ENCODE measurements at places on chromosomes 5 and 9.

- no peak for DNase-seq
Observed at GRCh38 chr9:88535226-88536022, 446 bp downstream of the NXNL2 start.

- DNase-seq: no peak
Observed at GRCh38 chr9:111099199-111100008, 61.1 kb upstream of the LPAR1 start.

GRCh38 chr9:78040726-78041125 is 9.1 kb upstream of the GNAQ start:
- no peak for DNase-seq

- DNase-seq: no peak
Observed at GRCh38 chr9:129412814-129413536, 207.9 kb downstream of the C9orf50 start.

GRCh38 chr5:121974261-121974660 is 12.5 kb downstream of the SRFBP1 start:
- DNase-seq: no peak

DNA sequence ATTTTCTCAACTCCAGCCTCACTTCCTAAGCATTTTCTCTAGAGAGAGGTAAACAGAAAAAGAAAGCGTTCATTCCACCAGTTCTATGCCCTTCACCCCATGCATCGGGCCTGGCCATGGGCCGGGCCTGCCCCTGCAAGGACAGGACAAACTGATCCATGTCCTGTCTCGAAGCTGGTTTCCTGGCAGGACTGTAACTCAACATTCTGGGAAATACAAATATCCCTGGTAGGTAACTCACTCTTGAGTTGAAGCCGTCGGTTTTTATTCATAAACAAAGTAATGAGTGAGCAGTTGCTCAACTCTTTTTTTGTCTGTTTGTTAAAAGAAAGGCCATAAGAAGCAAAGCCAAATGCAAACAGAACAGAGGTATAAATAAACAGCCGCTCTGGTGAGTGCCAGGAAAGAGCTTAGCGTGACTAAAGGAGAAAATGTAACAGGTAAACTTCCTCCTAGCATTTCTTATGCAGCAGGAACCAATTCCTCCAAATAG is 64.4 kb upstream of the DNAH5 start:
- peak; percentile 93 for DNase-seq

- DNase-seq: peak; percentile 9
Observed at GRCh38 chr5:120464627-120465435, 731 bp downstream of the PRR16 start.

- no peak for DNase-seq
Observed at GRCh38 chr9:127828262-127829031, 25.8 kb downstream of the FPGS start.

DNA sequence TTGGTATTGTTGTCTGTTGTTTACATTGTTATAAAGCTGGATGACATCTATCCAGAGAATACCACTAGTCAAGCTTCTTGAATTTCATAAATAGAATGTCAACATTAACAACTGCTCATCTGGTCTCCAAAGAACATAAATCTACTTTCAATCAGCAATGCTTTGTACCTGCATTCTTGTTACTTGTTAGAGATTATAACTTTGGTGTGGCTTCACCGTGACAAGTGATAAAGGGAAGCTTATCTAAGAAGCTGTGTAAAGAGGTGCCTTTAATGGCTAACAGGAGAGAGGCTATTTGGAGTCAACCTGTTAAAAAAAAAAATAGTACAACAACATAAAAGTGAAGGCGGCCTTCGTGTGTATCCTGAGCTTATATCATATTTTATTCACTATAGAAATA is 41.8 kb downstream of the MUSK start:
- peak; percentile 54 for DNase-seq

DNA sequence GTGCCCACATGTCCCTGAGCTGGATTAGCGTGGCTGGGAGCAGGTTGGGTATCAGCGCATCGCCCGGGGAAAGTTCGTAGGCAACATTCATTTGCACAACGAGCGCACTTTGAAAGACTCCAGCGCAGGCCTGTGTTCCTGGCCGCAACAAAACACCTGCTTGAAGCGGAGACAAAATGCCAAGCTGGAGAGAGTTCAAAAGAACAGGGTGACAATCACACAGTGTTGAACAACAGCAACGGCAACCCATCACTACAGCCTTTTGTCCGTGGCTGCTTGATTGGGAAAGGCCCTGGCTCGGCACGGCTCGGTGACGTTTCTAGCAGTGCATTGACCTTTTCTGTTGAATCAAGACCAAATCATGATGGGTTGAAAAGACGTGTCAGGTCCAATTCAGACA is 336.3 kb downstream of the IRX1 start:
- no peak for DNase-seq

DNA sequence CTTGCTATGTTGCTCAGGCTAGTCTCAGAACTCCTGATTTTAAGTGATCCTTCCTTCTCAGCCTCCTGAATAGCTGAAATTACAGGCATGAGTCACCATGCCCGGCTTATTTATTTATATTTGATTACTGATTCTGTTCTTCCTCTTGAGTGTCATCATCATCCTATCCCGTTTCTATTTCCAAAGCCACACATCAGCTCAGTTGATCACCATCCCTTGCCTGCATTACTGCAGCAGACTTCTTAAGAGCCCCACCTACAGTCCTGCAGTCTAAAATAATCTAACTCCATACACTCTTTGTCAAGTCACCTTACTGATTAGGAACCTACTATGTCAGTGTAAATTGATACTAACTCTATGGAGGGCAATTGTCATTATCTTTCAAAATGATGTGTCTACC is 138.9 kb upstream of the RAI14 start:
- DNase-seq: peak; percentile 75

GRCh38 chr5:171961117-171961516 is 45.3 kb downstream of the FBXW11 start:
- no peak for DNase-seq

DNA sequence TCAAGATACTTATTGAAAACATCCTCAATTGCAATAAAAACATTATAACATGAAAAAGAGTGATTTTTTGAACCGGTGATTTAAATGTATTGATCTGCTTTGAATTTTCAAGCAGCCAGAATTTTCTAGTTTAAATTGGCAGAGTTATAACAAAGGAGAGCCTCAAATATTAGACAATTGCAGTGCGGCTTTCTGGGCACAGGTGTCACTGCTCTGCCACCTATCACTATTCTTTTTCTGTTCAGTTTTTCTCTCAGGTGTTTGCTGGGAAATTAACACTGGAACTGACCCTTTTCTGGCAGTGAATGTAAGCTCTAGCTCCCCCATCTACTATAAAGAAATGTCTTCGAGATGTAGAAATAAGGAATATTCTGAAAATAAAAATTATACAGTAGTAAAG is 23.0 kb downstream of the ZBED3 start:
- no peak for DNase-seq

DNA sequence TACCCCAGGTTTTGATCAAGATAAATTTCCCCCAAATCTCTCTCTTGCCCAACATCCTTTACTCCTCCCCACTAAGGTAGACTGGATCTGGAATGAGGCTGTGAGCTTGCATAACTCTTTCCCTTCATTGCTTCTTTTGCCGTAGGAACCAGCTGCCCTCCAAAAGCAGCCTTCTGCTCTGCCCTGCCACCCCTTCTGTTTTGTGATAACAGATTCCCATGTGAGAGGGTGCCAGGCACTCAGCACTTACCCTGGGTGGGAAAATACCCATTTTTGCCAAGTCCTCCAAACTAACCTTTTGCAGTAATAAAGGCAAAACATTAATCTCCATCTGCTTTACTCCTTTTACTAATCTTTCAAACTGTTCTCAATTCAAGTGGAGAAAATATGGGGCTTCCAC is 182.6 kb downstream of the ASTN2 start:
- DNase-seq: no peak

GRCh38 chr5:62585306-62585705 is 6.7 kb downstream of the LRRC70 start:
- no peak for DNase-seq

GRCh38 chr5:91927439-91927838 is 544.3 kb upstream of the ARRDC3 start:
- DNase-seq: no peak

GRCh38 chr9:91420501-91421127 is 3.0 kb downstream of the NFIL3 start:
- DNase-seq: no peak

GRCh38 chr5:154945695-154946301 is 4.9 kb downstream of the MRPL22 start:
- no peak for DNase-seq

DNA sequence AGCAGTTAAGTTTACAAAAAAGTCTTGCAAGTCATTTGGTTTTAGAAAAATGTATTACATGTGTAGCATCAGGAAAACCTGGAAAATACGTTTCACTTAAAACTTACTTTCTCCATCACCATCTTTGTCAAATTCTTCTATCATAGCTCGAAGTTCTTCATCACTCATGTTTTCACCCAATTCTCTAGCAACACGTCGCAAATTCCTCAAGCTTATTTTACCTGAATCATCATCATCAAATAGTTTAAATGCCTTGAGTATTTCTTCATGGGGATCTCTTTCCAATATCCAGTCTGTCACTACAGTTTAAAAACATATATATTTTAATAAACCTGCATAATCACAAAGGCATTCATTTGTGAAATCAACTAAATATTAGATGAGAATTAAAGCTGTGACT is 10.3 kb downstream of the CETN3 start:
- no peak for DNase-seq

GRCh38 chr5:78245136-78245535 is 49.4 kb downstream of the AP3B1 start:
- DNase-seq: no peak

GRCh38 chr5:137470921-137471220 is 28.3 kb downstream of the SPOCK1 start:
- DNase-seq: no peak

DNA sequence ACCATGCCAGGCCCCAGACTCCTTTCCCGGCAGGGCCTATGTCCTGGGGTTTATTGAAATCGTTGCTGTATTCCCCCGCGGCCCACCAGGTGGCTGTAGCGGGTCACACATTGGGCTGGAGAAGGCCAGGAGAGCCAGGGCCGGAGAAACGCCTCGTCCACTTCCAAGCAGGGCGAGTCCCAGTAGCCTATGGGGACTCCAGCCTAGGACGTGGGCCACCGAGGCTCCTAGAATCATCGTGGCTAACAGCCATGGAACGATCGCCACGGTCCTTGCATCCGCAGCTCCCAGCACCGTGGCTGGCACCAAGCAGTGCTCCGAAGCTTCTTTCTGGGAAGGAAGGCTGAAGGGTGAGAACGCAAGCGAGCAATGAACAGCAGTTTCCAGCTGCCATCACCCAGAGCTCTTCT is 87.7 kb downstream of the ENTREP1 start:
- DNase-seq: peak; percentile 59

GRCh38 chr9:35107297-35108290 is 4.7 kb upstream of the STOML2 start:
- DNase-seq: no peak

DNA sequence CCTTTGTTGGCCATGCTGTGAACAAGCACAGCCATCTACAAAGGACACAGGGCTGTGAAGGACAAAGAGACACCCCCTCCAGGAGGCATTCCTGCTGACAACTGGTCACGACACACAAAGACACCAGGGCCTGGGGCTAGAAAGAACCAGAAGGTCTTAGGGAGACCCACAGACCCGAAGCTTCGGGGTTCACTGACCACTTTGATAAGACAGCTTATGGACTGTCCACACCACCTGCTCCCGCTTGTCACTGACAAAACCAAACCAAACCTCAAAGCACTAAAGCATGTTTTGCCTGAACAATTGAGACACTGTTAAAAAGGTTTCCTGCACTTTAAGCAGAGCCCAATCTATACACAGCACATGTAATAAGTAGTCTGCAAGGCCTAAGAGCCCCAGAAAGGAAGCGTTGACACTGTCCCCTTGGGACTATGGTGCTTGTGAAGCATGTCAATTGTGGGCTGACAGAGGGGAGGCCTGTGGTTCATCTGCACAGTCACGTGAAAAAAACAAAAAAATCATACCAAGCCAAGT is 185.0 kb downstream of the GAPVD1 start:
- no peak for DNase-seq

DNA sequence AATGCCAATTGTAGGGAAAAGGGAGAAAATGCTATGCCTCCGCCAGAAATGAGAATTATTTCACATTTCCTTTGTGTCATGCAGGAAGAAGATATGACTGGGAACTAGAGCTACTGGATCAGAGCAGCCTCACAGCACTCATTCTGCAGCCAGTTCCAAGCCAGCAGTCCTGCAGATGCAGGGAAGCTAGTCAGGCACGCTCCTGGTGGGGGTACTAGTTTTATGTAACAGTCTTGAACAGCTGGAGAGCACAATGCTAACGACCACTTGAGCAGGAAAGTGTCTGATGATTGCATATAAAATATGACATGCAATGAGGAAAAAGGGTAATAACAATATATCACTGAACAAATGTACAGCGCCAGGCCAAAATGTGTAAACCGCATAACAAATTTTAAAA is 21.7 kb downstream of the CDH10 start:
- DNase-seq: no peak

DNA sequence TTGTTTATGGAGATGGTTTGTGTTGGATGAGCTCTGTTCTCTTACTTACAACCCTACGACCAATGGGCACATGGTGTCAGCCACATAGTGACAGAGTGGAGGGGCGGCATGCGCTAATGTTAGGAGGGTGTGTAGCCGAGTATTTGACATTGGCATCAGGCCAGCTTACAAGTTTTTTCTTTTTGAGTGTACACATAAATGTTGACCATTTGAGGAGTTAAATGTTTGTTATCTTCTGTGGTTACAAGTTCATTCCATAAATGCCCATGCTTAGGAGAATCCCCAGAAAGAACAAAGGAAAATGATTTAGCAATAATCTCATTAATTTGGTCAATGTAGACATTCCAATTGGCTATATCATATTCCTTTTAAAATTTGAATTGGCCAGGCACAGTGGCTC is 180.1 kb upstream of the ELL2 start:
- no peak for DNase-seq

DNA sequence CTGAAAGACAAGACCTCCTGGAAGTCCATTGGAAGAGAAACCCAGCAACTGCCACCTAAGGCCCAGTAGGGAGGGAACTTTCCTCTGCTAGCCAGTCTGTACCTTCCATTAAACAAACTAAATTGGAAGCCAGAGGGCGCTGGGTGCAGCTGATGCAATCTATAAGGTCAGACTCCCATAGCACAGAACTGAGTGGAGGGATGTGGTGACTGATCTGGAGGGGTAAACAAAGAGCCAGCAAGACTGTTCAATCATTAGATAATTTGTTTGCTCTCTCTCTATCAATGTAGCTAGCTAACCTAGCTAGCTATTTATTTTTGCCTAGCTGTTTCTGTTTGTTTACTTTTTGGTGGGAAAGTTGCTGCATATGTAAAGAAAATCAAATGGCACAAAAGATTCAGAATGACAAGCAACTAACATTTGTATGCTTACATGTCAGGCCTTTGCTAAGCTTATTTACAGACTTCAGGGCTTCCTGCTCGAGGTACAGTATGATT is 291.8 kb upstream of the DAB2 start:
- no peak for DNase-seq

DNA sequence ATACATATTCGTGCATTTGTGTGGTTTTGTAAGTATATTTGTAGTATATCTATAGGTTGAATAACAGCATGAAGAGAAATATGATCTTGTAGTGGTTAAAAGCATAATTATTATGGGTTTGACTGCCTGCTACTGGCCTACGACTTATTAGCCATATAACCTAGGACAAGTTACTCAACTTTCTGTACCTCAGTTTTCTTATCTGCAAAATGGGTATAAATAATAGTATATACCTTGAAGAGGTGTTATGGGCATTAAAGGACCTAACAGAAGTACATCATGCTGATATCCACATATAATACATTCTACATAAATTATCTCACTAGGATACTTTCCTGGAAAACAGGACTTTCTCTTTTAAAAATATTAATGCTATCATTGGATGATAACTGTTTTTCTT is 118.3 kb upstream of the ELL2 start:
- DNase-seq: no peak

GRCh38 chr9:27672718-27673117 is 99.4 kb upstream of the C9orf72 start:
- DNase-seq: no peak
